ENCODE measurements at places on chromosomes 11 and 22. TPM values are rescaled to one million over a fixed set of nuclear protein-coding genes. Genes with fewer than 3 reads are reported as not detected.

The PPME1 gene
- total RNA-seq, result 41.1 TPM

The PRDM11 gene
- 1.6 TPM for total RNA-seq

The ZNF280B gene
- 1.8 TPM for total RNA-seq

The TTC36 gene
- total RNA-seq, result 1.2 TPM

The UCP3 gene
- total RNA-seq, result 0.26 TPM

The TLCD5 gene
- total RNA-seq, result 6.0 TPM

The LMO2 gene
- total RNA-seq, result 2.2 TPM

The HTR3B gene
- not detected for total RNA-seq

The CRYAB gene
- 9.3 TPM for total RNA-seq

The PCNX3 gene
- 27.9 TPM for total RNA-seq

The UBE2L6 gene
- 41.2 TPM for total RNA-seq

The NXPE1 gene
- total RNA-seq, result not detected

The OR8H3 gene
- not detected for total RNA-seq

The KRTAP5-9 gene
- total RNA-seq, result not detected

The OR8G5 gene
- not detected for total RNA-seq

The YDJC gene
- total RNA-seq, result 50.1 TPM

The ACCSL gene
- total RNA-seq, result not detected
